ENCODE measurements at places on chromosomes 2 and 18.
A peak's percentile ranks its signal among the peaks of the same experiment; 100 is the strongest.

DNA sequence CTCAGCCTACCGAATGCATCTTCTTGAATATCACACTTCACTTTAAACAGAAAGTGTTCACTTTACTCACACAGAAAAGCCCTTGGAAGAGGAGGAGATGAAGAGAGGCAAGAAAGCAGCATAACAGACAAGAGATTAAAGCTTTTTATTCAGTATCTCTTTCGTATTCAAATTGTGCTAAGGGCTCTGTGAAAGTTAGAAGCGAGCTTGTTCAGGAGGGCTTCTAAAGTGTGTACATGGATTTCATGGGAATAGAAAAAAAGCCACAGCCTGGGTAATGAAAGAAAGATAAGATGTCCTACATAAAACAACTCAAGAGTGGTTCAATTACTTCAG lies 531.9 kb downstream of the TMEM182 start:
- DNase-seq = no peak

GRCh38 chr2:237798236-237799059 lies at the start of gene RBM44:
TSS of gene RBM44 (plus strand) at chr2:237798779. CDS start at chr2:237813610, 14,831 bp downstream.
- DNase-seq = no peak

DNA sequence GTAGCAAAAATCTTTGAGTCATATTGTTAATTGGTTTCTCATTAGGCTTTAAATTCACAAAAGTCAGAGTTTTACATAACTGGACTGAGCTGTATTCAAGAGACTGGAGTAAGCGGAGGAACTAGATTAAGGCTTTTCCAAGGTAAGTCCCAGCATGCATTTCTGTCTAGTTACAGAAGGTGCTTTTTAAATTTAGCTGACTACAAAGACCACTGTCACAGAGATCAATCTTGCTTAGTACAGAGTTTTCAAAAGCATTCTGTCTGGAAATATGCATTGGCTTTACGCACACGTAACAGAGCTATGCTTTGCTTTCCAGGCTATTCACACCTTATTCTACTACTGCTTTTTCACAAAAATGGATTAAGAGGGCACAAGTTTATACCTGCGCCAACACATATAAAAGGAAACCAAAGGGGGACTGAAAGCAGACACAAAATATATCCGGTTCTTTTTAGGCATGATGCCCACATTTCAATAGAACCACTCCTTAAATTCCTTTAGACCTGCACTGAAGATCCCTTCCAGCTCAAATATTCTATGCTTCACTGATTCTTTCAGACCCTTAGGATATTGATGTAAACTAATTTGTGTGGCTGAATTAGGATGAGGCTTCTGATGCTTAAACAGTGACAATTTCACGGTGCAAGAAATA lies 560.7 kb upstream of the CRIM1 start:
- DNase-seq = no peak

DNA sequence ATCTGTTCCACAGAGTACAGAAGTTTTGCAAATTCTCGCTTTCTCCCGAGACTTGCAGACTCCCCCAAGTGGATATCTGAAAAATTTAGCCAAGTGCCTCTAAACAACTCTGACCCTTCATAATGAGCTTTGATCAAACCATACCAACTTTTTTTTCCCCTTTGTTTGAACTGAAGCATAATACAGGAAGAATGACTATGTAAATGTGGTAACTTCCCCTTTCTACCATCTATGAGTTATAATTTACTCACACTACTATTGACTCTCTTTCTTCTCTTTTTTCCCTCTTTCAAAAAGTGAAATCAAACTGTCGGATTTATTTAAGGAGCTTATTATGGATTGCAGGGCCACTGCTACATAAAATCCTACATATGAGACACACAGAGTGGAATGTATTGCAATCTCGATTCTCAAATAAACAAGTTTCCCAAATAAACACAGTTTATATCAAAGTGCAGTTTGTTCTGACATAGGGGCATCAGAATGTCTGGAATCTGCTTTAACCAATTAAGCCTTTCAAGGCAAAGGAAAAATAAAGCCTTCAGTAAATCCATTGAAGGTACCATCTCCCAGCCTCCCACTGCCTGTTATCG lies 1.4 kb upstream of the ZNF804A start:
- DNase-seq = no peak

- DNase-seq = no peak
Observed at GRCh38 chr18:46877329-46877987, 39.8 kb downstream of the PIAS2 start.

DNA sequence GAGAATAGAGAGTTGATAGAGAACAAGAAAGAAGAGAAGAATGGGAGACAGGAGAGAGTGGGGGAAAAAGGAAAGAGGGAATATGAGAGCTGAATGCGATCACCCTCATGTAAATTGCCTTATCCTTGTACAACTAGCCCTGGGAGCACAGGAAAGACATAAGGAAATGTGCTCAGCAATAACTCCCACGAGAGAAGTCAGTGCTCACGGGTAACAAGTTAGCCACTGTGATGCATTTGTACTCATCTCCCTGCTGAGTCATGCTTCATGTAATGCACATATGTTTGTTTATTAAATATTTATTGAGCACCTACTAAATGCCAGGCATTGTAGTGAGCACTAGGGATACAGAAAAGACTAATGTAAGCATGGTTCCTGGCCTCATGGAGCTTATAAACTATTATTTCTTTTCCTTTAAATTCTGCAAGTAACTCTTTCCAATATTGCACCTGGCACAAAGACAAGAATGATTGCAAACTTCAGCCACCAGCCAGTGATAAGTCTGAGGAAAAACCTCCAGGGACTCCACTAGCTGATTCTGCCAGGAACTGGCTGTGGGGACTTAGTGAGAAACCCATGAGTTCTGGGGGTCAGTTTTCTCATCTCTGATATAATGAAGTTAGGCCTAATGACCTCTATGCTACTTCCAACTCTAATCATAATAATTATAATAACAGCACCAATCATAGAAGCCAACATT lies 124.1 kb downstream of the LNPK start:
- DNase-seq = no peak

DNA sequence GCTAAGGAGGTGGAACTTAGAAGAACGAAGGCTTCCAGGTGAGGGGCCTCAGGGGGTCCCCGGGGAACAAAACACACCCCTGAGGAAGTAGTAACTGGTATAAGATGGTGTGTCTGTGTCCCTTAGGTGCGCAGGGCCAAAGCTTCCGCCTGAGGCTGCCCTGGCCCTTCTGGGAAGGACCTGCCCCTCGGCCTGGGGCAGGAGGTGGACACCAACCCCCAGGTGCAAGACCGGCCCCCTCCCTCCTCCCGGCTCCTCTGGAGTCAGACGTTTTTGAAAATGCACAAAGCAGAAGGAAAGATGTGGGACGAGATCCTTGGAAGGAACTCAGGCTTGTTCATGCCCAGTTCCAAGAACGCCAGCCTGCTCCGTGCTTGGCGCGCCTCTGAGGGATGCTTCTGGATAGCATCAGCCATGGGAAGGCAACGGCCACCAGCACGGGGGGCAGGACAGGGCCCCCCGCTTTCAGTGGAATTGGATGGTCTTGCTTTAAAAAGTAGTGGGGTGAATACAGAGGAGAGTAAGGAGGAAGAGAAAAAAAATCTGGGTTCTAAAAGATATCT lies 37.5 kb downstream of the MYT1L start:
- no peak for DNase-seq

GRCh38 chr18:54608028-54608642 lies 17.1 kb downstream of the DYNAP start:
- DNase-seq = no peak

- peak; percentile 87 for DNase-seq
Observed at GRCh38 chr18:31610286-31611205, 18.9 kb downstream of the TTR start.

- no peak for DNase-seq
Observed at GRCh38 chr2:26081556-26081955, 47.7 kb downstream of the RAB10 start.

GRCh38 chr2:4135765-4136164 lies 432.4 kb downstream of the DCDC2C start:
- DNase-seq = no peak

DNA sequence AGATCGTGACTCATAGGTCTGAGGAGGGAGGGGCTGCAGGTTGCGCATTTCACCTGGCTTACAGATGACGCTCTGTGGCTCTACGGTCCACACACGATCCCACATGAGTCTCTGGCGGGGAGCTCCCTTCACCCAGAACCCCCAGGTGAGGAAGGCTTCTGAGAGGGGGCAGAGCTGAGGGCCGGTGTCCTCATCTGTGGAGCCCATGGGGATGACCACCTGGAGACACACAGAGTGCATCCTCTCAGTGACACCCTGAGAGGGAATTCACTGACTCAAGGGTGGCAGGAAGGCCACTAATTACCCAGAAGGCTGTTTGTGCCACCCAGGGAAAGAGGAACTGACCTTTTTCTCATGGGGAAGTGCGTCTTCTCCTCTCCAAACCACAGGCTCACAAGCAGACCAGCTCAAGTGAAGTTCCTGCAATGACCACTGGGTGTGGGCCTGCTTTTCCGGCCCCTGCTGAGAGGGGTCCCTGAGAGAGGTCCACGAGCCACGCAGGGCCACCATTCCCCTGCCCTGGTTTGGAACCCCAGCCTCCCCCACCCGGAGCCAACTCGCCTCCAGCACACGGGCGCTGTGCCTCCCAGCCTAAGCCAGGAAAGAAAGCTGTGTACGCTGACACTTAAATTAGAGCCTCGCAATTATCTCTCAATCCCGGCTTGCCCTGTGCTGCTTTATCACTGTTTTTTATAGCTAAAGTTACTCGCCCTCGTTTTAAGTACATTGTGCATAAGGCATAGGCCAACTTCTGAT lies 114.1 kb downstream of the BCL11A start:
- DNase-seq = peak; percentile 43

GRCh38 chr2:168035458-168035857 lies 211.9 kb downstream of the STK39 start:
- no peak for DNase-seq

- no peak for DNase-seq
Observed at GRCh38 chr2:8328217-8328616, 353.6 kb upstream of the ID2 start.

- no peak for DNase-seq
Observed at GRCh38 chr2:196433116-196433515, 206.4 kb upstream of the CCDC150 start.

GRCh38 chr2:112032689-112033465 lies 22.2 kb upstream of the TMEM87B start:
- peak; percentile 15 for DNase-seq

DNA sequence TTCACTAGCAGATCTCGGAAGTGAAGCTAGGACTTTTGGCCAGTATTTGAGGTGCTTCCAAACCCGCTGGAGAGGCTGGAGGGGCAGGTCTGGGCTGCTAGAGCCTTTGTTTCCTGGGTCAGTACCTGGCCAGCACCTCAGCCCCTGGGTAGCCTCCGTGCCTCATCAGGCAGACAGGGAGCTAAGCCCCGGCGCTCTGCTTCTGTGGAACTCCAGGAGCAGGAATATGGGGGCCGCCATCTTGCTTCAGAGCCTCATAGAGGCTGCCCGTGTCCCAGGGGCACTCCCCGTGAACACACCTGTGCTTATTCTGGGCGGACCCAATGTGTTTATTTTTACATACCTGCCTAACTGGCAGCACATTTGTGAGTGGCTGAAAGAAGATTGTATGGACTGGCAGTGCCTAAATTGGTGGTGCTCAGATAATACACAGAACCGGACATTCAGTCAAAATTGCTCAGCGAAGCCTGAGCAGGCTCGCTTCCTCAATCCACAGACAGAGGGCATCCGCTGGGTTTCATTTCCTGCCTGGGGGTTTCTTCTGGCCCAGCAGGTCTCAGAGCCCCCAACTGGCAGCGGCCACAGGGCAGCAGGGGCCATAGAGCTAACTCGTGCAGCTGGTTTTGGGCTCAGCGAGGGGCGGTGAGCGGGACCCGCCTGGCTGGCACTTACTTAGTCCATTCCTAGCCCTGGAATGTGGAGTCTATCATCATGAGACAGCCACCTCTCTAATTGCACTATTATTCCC lies 176.8 kb upstream of the ALKAL2 start:
- DNase-seq = no peak

DNA sequence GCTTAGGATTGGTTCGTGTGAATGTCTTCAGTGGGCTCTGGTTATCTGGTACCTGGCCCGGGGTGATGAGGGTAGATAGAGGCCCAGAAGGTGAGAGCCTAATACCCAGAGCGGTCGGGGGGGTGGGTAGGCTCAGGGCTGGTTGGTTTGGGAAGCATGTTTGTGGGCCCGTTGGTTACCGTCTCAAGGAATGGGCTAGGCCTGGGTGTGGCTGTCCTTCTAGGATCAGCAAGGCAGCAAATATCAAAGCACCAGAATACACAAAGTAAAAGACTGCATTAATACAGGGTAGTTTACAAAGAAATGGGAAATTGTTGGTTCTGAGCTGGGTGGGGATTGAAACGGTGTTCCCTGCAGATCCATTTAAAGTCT lies 6.0 kb upstream of the IL1R2 start:
- DNase-seq = no peak

- DNase-seq = no peak
Observed at GRCh38 chr2:188997263-188997662, 23.1 kb downstream of the COL3A1 start.

GRCh38 chr2:120609826-120610395 lies 125.8 kb upstream of the GLI2 start:
- no peak for DNase-seq
